ENCODE measurements at places on chromosomes 1 and 21. TPM values are rescaled to one million over a fixed set of nuclear protein-coding genes. Genes with fewer than 3 reads are reported as not detected.

GRCh38 chr1:10398278-10398733, 558 bp upstream of the PGD start:
- no peak for DNase-seq

DNA sequence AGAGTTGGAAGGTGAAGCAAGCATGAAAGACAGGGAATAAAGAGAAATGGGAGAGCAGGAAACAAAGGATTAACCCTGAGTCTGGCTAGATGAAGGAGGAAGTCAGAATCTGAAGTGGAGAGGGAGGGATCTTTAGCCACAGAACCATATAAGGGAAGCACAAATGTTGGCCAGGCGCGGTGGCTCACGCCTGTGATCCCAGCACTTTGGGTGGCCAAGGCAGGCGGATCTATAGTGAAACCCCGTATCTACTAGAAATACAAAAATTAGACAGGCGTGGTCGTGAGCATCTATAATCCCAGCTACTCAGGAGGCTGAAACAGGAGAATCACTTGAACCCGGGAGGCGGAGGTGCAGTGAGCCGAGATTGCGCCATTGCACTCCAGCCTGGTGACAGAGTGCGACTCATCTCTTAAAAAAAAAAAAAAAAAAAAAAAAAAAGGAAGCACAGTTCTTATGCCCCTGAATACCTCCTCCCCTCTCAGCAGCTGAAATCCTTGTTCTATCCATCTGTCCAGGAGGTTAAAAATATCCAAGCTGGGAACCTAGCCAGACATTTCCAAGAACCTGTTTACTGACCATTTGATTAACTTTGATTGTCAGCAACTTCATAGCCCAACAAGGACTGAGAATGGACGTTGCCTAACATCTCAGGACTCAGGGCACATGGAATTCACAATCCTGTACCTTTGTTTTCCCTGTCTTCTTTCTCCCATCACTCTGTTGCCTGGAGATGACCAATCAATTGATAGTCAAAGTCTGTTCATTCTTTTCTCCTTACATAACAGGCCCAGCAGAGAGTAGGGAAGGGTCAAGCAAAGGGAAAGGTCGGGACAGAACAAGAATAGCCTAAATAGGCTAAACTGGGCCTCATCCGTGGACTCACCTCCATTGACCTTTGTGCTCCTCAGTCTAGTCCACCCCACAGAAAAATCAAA, 10.6 kb downstream of the TXNIP start:
- peak; percentile 83 for DNase-seq

GRCh38 chr1:52195161-52195560, 53.3 kb downstream of the ZFYVE9 start:
- peak; percentile 74 for DNase-seq

DNA sequence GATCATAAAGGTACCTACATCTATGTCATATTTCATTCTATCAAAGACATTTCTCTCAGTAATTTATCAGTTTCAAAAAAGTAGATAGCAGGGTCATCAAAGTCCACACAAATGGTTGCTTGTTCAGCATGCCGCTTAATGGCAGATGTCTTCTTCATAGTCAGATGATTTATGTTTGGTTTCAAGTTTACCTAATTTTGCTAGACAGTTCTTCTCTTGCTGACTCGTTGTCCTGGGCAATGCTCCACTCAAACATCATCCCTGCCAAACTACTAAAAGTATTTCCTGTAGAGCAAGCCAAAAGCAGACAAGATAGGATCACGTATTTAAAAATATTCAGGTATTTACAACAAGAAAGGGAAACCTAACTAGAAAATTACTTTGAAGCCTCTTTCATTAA, 13.6 kb downstream of the NUP210L start:
- DNase-seq = peak; percentile 42

GRCh38 chr1:214464445-214465287, 86.7 kb downstream of the PTPN14 start:
- DNase-seq = no peak

- DNase-seq = peak; percentile 55
Measured at GRCh38 chr1:12485231-12486058, 132.6 kb downstream of the DHRS3 start.

DNA sequence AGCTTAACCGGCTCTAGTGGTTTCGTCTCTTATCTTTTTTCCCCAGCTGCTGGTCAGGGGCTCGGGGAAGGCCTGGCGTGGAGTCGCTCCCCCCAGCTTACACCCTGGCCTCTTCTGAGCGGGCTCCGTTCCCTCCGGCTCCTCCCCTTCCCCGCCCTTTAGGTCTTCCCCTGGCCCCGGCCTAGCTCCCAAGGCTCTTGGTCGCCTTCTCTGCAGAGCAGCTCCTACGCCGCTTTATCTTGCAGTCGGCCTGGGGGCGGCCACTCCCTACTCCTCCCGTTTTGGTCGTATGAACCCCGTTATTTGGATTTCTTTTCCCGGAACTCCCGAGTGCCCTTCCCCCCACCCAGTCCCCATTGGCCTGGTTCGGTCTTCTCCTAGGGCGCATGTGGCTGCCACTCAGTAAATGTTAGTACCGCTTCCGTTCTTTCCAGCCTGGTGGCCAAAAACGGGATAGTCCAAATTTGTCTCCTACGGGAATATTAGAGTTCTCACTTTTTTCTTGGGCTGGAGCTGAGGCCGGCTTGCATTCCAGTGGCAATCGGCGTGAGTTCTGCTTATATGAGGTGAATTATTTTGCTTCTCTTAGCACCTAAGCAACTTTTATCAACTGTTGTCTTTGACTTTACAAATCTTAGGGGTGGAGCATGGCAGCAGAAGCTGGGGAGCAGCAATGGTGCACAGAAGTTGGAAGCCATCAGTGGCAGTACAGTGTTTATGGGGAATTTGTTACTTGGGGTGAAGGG, 467 bp downstream of the THRAP3 start:
- DNase-seq = peak; percentile 86

DNA sequence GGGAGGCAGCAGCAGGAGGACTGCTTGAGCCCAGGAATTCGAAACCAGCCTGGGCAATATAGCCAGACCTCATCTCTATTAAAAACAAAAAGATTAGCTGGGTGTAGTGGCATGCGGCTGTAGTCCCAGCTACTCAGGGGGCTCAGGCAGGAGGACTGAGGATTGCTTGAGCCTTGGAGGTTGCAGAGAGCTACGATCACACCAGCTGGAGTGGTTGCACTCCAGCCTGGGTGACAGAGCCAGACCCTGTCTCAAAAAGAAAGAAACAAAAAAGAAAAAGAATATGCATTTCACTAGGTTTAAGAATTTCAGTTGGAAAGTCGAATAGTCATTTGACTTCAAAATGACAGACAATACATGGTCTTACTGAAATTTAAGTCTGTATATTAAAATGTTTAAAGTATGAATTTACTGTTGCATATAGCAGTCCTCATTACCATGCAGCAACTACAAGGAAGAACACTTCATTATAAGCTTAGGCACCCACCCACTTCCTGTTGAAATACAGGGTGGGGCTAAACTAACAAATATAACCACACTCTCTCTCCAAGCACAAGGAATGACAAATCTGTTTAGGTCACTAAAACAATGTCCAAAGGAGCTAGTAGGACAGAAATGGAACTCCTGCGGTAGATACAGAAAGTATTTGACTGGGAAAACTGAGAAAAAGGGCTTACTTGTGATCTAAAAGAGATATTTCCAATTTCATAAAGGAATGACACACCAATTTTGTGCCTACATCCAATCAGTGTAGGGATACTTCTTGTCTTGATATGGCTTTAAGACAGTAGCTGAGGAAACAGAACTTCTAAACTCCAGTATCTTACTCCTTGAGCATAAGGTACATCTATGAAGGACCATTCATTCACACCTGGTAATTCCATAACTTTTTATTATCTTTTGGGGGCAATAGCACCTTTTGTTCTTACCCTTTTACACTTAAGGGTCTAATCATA, 44.1 kb downstream of the GPR3 start:
- peak; percentile 74 for DNase-seq

- DNase-seq = peak; percentile 69
Measured at GRCh38 chr1:204190212-204191211, 5.8 kb downstream of the KISS1 start.

GRCh38 chr1:182032251-182032650, 29.3 kb downstream of the ZNF648 start:
- DNase-seq = no peak

DNA sequence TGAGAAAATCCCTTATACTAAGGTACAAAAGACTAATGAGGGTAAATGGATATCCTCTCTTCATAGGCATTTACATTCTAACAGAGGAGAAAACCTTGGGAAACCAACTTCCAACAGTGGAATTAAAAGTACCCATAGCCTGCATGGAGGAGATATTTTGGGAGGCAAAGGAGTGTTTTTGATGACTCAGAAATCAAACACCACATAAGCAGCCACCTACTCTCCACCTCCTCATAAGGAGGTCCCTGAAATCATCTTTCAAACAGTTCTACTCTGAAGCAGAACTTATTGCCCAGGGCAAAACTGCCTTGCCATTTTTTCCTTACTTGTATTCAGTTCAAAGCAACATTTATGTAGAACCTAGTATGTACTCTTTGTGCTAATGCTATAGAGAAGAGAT, 211.3 kb downstream of the KCNH1 start:
- no peak for DNase-seq

- no peak for DNase-seq
Measured at GRCh38 chr1:26900815-26901511, 696 bp upstream of the GPATCH3 start.

DNA sequence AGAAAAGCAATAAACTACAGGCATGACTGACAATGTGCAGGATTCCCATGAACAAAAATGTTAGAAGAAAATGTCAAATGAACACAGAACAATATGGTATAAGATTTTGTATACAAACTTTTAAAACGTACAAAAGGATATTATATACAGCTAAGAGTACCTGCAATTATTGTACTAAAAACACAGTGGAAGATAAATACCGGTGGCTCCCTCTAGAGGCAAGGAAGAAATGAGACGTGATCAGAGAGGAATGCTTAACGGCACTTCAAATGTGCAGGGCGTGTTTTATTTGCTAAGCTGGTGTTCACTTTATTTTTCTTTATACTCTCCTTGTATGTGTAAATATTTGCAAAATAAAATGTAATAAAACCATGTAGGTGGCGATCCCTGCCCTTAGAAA, 191.8 kb upstream of the SAMSN1 start:
- no peak for DNase-seq

- DNase-seq = peak; percentile 84
Measured at GRCh38 chr1:145690587-145691558, 16.3 kb downstream of the PDZK1 start.

DNA sequence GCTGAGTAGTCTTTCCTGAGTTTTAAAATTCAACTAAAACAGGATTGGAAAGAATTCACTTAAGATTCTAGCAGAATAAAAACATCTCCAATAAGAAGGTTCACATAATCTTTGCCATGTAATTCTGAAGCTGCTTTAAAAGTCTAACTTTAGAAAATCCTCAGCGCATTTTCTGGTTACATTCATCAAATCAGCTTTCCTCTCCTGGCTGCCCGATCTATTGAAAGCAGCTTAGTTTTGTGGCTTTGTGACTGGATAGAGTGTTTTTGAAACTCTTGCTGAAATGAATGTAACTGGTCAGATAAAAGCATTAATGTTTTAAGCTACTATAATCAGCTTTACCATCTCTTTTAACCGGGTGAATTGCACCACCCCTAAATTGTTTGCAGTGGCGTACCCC, 66.8 kb downstream of the DOP1B start:
- DNase-seq = no peak

GRCh38 chr1:228018125-228018398, 11.3 kb downstream of the WNT3A start:
- no peak for DNase-seq

- peak; percentile 44 for DNase-seq
Measured at GRCh38 chr1:94284476-94284875, 47.1 kb upstream of the ARHGAP29 start.

DNA sequence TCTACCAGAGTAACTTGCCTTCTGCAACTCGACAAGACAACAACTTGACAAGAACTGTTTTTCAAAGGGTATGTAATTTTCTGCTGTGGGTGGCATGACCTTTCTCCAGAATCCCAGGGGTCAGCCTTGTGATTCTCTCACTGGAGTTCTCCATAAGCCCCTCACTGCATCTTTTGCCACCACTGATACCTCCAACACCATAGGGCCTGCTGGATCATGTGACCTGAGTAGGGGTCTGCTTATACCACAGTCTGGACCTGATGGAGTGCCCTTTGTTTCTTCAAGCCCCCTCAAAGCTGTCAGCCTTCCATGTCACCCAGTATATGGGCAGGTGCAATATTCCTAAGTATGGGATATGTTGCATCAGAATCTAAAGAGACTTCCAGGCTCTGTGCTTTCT, 31.6 kb upstream of the DIPK1A start:
- no peak for DNase-seq

TLCD4 gene
- polyA plus RNA-seq = 1.5 TPM

CHI3L1 gene
- 4.2 TPM for polyA plus RNA-seq

IPP gene
- polyA plus RNA-seq = 11.0 TPM

C21orf58 gene
- polyA plus RNA-seq = 2.3 TPM

LCE1D gene
- not detected for polyA plus RNA-seq

WLS gene
- polyA plus RNA-seq = 269 TPM

ATP1A2 gene
- polyA plus RNA-seq = 0.44 TPM

SIM2 gene
- polyA plus RNA-seq = 0.11 TPM

FCRL2 gene
- not detected for polyA plus RNA-seq
